Stimulated activated CD4-positive, alpha-beta T cell treated with anti-CD3 and anti-CD28 coated beads, Interleukin-15, amount 100 ng/mL, for 1 hour (primary cell): ENCODE measurements at places on chromosomes 12 and 14.

DNA sequence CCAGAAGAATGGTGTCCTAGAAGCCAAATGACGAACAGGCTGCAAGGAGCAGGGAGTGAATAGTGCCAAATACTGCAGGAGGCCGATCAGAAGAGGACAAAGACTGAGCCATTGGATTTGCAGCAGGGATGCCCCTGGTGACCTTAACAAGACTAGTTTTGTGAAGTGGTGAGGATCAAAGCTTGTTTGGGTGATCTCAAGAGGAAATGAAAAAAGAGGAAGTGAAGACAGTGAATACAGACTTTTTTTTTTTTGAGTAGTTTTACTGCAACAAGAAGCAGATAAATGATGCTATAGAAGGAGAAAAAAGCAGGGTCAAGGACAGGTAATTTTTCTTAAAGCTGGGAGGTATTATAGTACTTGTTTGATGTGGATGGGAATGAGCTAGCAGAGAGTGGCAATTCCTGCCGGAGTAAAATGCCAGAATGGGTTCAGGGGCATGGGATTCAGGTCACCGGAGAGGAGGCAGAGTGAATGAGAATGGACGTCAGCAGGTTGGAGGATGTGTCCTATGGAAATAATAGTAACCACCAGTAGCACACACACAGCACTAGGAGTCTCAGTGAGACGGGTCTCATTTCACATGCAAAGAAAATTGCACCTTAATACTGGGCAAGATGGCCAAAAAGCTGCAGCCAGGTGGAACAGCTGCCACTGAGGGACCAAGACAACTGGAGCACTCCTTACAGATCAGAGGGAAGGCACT lies 345.8 kb upstream of the CCDC196 start:
- DNase-seq, result no peak

DNA sequence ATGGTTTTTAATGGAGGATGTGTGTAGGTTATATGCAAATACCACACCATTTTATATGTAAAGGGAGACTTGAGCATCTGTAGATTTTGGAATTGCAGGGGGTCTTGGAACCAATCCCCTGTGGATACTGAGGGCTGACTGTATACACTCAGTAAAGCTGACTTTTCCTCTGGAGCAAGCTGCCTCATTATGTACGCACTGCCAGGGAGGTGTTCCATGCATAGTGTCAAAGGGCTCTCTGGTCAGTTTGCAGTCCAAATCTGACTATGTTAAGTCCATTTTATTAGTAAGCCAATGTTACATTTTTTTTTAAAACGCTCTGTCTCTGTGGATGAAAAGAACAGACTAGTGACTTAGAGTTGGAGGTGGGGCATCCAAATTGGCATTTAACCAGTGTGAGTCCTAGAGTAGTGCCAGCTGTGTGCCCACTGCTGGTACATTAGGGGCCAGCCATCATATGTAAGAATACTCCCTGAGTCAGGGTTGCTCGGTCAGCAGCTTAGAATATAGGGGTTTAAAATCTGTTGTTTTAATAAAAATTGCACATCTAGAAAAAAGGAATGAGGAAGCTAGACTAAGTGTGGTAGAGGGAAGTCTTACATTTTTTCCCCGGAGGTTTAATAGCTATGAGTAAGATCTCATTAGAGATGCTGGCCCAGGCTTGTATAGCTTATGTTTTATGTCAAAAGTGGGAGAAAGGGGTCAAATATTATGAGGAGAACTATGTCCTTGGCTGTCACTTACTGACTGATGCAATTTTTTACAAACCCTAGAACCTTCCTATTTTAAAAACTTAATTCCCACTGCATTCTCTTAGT lies 87.0 kb downstream of the TESC start:
- DNase-seq, result no peak

GRCh38 chr12:96988919-96989318 lies 81.9 kb downstream of the NEDD1 start:
- DNase-seq, result no peak

DNA sequence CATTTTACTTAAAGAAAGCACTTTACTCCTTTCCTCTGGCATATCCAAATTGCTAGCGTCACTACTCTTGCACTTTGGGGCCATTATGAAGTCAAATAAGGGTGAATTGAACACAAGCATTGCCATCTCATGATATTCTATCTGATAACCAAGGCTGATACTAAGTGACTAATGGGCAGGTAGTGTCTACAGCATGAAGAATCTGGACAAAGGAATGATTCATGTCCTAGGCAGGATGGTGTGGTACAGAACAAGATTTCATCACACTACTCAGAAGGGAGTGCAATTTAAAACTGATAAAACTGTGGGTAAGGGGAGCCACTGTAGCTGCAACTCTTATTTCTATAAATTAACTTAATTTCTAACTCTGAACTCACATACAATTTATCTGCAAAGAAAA lies 7.7 kb upstream of the SLC6A15 start:
- DNase-seq, result no peak

GRCh38 chr14:104731320-104732294 lies 7.6 kb downstream of the ADSS1 start:
- no peak for DNase-seq

DNA sequence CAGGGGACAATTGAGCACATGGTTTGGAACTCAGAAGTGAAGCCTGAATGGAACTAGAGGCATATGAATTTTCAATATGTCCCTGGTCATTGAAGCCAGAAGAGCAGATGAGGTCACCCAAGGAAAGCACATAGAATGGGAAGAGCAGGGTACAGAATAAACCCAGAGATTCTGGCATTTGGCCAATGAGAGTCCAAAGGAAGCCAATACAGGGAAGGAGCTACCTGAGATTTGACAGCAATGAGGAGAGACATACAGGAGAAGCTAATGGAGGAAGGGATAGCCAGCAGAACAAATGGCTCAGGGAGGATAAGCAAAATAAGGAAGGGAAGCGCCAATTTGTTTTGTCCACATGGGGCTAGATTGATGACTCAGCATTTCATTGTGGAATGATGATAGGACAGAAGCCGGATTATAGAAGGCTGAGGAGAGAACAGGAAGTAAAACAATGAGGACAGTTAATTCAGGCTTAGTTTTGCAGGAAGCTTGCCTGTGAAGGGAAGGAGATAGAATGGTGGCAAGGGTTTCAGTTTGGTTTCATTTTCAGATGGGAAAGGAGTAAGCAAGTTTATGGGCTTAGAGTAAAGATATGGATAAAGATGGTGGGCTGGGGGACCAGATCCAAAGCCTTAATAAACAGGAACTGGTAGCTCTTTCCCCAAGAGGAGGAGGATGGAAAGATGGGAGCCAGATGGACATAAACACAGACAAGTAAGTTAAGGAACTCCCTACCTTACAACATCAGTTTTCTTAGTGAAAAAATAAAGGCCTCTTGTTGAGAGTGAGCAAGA lies 3.2 kb upstream of the SPTSSA start:
- DNase-seq, result no peak

GRCh38 chr12:58889557-58889956 lies 30.7 kb downstream of the LRIG3 start:
- DNase-seq, result no peak

GRCh38 chr12:117441751-117442150 lies 80.3 kb upstream of the NOS1 start:
- DNase-seq, result no peak

GRCh38 chr14:74492776-74493342 lies at the start of gene NPC2:
Gene NPC2, minus strand, starts transcription at chr14:74493305. Its CDS starts 31 bp downstream, at chr14:74493274.
- no peak for DNase-seq

GRCh38 chr12:133026996-133027395 lies 10.3 kb upstream of the ZNF84 start:
- DNase-seq, result no peak

DNA sequence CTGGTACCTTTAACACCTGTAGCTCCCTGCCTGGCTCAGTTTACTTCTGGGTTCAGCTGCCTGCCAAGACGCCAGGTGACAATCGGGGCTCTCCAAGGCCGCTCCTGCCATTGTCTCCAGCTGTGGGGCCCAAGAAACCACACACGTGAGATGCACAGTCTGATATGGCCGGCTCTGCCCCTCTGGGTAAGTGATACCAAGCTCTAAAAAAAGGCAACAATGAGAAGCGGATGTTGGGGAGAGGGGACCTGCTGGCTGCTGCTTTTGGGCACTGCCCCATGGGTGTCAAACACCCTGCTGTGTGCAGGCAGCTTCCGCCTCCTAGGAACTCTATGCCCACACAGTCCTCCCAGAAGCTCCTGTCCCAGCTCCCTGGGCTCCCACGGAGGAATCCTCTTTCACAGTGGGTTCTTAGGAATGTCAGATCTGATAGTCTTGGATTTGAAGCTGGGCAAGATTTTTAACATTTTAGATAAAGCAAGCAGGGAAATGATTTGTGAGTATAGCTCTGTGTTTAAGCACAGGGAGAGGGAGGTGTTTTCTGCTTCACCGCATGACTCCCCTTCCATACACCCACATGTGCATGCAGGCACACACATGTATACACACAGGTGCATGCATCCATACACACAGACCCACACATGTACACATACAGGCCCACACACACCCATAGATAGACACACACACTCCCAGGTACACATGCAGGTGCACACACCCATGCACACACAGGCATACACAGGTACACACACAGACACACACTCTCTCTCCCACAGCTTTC lies 1135.8 kb downstream of the BCL11B start:
- DNase-seq, result no peak
